ENCODE measurements at places on chromosomes 4 and X.
A peak's percentile ranks its signal among the peaks of the same experiment; 100 is the strongest.

DNA sequence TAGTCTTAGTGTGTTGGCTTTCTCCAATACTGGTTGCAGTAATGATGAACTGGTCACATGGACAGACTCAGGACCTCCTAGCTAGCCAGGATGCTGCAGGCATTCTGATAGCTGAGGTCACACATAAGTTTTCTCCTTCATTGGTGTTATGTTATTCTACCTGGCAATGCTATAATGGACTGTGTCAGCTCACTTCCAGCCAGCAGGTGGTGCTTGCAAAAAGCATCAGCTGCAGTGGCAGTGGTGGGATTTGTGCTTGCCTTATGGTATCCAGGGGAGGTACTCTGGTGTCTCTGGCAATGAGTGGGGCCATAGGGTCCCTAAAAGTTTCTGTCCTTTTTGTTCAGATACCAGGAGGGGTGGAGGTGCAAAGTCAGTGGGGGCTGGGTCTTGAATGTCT is 33.6 kb downstream of the ZNF330 start:
- DNase-seq: no peak

DNA sequence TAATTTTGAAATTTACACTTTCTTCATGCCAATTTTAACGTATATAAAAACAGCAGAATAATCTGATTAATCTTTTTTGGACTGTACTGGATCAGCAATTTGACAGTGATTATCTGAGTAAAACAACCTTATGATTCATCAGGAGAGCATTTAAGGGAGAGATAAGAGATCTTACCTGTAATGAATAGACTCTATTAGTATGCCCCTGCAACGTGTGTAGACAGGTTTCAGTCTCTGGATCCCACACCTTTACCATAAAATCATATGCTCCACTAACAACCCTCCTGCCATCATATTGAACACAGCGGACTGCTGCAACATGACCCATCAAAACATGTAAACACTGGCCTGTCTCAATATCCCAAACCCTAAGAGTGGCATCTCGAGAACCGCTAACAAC is 210.1 kb downstream of the FBXW7 start:
- DNase-seq: no peak

DNA sequence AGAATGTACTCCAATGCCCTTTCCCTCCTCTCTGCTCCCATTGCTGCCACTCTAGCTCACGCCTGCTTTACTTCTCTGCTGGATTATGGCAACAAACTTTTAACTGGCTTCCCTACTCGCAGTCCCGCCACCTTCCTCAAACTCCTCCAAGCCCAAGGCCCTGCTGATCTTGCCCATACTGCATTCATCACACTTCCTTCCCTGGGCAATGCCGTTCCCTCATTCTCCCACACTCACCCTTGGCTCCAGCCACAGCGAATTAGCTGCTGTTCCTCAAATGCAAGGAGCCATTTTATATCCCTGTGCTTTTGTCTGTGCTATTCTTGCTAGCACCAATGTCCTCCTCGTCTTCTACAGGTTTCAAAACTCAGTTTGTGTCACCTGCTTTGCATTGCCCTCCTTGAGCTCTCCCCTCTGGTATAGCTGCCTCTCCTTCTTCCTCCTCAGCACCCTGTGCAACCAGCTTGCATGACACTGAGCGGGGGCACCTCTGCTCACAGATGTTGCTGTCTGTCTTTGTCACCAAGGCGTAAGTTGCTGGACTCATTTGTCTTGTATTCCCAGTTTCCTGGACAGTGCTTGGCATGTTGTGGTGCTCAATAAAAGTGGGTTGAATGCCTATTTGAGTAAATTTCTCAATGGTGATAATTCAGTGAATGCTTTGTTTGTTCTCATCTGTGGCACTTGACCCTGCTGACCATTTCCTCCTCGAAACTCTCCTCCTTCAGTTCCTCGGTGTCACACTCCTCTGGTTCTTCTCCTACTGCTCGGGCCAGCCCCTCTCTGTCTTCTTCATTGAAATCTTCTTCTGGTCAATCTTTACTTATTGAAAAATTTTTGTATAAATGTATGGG is 22.4 kb upstream of the MGST2 start:
- DNase-seq: no peak

- no peak for DNase-seq
Observed at GRCh38 chr4:93396272-93396671, 432.3 kb upstream of the ATOH1 start.

DNA sequence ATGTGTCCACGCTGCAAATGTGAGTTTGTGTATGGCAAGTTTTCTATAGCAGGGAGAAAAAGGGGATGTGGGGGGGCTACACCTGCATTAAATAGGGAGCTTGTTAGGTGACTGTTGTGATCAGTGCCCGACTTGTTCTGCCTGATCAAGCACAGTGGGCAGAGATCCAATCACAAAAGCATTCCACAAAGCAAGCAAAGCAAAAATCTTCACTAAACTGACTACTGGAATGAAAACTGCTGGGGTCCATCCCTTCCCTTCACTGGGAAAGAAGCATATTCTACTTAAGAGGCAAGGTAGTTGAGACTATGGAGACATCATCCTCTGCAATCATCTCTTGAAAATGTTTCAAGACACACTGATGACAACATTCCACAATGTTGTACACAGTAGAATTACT is 5.2 kb downstream of the IRS4 start:
- no peak for DNase-seq

GRCh38 chr4:24472514-24473308 is 111.6 kb downstream of the DHX15 start:
- DNase-seq: peak; percentile 23

DNA sequence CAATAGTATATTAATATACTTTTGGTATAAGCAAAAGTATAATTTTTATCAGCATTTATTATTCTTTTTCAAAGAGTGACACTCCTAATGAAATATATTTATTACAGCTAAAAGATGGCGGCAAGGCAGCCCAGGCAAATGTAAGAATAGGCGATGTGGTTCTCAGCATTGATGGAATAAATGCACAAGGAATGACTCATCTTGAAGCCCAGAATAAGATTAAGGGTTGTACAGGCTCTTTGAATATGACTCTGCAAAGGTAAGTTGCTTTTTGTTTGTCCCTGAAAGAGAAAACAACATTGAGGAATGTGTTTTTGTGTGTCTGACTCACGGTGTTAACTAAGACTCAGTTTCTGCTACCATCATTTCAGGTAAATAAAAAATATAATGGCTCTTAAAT is 71.9 kb downstream of the PDLIM5 start:
- DNase-seq: no peak

- no peak for DNase-seq
Observed at GRCh38 chr4:177681902-177682301, 239.7 kb upstream of the AGA start.

- DNase-seq: no peak
Observed at GRCh38 chr4:173531086-173531965, 1.3 kb upstream of the HAND2 start.

- no peak for DNase-seq
Observed at GRCh38 chr4:16765546-16765945, 132.9 kb downstream of the LDB2 start.

GRCh38 chr4:148311526-148311925 is 130.7 kb downstream of the NR3C2 start:
- no peak for DNase-seq

DNA sequence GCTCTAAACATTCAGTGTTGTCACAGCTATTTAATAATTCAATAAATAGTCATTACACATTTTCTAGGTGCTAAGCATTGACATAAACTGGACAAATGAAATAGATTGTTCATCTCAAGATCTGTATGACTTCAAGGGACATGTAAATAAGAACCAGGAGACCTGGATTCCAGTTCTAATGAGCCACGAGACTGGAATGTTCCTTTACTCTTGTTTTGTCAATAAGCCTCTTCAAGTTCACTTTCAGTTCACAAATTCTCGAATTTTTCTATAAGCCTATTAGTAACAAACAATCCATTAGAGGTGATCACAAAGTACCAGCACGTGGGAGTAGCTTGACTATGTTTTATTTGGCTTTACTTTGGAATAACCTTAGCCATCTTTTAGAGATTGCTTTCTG is 514.0 kb upstream of the SMIM31 start:
- no peak for DNase-seq

DNA sequence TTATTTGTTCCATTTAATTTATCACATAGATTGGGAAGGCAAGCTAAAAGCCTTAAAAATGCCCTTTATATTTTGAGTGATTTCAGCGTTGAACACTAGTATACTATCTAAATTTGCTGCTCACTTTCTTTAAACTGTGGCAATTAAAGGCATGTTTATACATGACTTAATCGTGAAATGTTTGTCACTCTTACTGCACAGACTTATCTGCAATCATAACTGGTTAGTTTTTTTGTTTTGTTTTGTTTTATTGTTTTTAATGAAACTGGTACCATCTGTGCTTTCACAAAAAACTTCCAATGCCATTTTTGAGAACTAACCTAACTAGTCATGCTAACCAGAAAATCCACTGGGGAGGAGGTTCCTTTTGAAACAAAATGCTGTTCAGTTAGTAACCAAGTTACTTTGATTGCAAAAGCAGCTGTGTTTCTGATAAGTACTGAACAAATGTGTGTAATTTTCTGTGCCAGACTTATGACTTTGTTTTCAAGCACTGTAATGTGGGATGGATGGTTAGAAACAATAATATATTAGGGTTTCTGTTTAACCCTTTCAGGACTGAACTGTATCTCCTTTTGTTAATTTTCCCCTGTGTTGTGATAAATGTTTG is 56.1 kb downstream of the CCKAR start:
- DNase-seq: no peak

DNA sequence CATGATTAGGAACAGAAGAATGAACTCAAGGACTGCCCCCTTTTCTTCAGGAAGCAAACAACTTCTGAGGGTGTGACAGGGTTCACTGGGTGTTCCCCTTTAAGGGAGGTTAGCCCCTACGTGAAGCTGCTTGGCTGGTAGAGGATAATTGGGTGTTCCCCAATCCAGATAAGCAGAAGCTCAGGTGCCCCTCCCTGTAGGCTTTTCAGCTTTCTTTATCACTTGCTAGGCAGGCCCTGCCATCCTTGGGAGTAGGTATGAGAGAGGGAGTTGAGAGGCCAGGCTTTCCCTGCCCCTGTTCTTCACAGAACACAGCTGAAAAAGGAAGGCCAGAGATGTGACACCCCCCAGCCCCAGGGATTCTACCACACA is 44.2 kb downstream of the RTL9 start:
- DNase-seq: no peak

- no peak for DNase-seq
Observed at GRCh38 chr4:183888564-183888963, 16.5 kb upstream of the STOX2 start.

- DNase-seq: no peak
Observed at GRCh38 chrX:140821280-140821679, 111.7 kb downstream of the LINC00632 start.

- no peak for DNase-seq
Observed at GRCh38 chr4:31947101-31947500, 1226.9 kb downstream of the PCDH7 start.

GRCh38 chrX:118225711-118226428 is 109.3 kb upstream of the KLHL13 start:
- no peak for DNase-seq

- DNase-seq: no peak
Observed at GRCh38 chr4:183240581-183241321, 79.3 kb downstream of the CLDN22 start.

DNA sequence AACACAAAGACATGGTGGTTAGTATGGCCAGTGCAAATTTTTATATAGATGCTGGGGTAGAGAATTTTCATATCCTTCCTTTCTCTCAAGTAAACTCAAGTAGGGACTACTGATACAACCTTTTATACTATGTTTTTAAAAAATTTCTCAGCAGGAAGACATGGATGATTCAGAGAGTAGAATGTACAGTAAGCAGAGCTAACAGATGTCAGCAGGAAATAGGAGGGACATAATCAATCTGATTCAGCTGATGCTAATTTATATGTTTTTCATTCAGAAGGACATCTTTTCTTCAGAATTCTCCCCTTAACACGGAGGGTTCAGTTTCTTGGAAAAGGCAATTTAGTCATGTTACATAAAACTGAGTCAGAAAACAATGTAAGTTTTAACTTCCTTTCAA is 95.4 kb downstream of the GRIA2 start:
- DNase-seq: no peak

GRCh38 chr4:105145156-105145902 is 1.3 kb upstream of the TET2 start:
- no peak for DNase-seq

- no peak for DNase-seq
Observed at GRCh38 chrX:153445856-153446635, at the start of gene TREX2. TSS of gene TREX2 (minus strand) at chrX:153446056. CDS start at chrX:153445430, 626 bp downstream.

DNA sequence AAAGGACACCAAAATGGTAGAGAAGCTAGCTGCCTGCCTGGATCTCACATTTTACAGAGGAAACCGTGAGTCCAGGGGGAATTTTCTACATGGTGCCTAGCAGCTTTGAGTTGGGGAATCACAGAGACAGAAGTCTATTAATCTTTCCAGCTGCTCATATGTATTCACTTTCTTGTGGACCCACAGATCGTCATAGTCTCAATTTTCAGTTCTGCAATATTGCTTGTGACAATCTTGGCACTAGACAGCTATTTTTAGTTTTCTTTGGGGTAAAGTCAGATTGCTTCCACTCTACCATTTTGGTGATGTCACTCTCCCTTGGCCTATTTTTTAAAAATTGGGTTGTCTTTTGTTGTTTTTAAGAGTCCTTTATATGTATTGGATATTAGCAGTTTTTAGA is 233.4 kb upstream of the STK26 start:
- no peak for DNase-seq

GRCh38 chrX:23756165-23756564 is 13.1 kb upstream of the ACOT9 start:
- DNase-seq: no peak

DNA sequence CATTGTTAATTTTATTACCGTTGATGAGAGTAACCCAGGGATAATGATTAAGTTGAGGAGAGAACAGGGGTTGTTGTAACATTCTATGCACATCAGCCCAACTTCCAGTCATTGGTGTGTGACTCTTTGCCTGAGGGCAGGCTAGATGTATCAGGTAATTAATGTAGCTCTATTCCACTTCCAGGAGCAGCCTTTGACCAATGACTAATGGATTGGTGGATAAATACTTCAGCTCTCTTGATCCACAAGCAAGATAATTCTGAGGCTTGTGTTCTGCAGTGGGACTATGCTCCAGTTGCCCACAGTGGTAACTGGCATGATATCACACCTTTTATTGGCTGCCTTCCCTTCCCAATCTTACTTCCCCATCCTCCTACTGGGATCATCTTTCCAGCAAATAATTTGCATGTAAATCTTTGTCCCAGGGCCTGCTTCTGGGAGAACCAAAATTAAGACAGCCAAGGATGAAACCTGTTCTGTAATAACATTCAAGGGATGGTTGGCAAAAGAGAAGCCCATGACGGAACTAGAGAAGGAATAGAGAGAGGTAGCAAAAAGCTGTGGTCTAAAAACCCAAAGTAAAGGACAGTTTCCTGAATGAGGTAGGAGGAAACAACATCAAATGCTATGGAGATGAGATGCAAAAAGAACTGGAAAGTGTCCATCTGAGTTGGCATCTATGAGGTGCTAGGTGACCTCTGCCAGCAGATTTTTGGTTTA is 241.4 kb upstream of the RPS6KA3 start:
- DNase-seq: no peak

GRCh38 chr4:151325111-151325948 is at the start of gene SH3D19:
TSS of gene SH3D19 (minus strand) at chr4:151325605. CDS start at chr4:151325352, 253 bp downstream.
- DNase-seq: no peak
